ENCODE measurements at places on chromosomes 1 and 21.

DNA sequence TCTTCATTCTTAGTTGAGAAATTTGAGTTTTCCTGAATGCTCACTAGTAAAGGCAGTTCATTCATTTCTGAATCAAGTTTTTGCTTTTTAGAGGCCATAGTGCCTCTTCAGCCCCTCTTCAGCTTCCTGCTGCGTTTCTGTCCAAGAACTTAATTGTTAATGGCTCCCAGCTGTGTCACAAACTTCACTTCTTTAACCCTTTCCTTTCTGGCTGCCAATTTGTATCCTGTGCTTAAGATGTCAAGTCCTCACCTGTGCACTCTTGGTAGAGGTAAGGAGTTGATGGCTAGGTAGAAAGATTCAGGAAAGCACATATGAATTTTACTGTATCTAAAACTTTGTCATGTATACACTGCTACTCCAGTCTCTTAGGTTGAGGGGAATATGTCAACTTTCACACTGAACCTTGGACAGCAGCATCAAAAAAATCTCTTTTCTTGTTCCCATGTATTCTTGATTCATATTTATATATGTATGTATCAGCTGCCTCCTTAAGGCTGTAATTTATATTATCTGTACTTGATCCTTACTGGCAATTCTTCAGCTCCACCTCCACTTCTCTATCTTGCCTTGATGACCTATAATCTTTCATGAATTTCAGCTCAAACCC, 612.8 kb downstream of the LMO4 start:
- no peaks in the 10 kb centered on the region for H3K4me1 ChIP-seq
- H3K27ac ChIP-seq, result no peak overlapping the region
- no peaks in the 10 kb centered on the region for H3K27me3 ChIP-seq

- DNase-seq, result no peak
- no peaks in the 10 kb centered on the region for H3K4me1 ChIP-seq
- no peak overlapping the region for H3K4me3 ChIP-seq
- H3K27me3 ChIP-seq, result no peaks in the 10 kb centered on the region
Measured at GRCh38 chr1:86082183-86082582, 74.4 kb downstream of the COL24A1 start.

GRCh38 chr1:89942825-89943658, 51.9 kb upstream of the ZNF326 start:
- DNase-seq, result no peak
- H3K4me1 ChIP-seq, result peaks cover 25% of the 10 kb centered on the region
- no peaks in the 10 kb centered on the region for H3K27me3 ChIP-seq
- no peaks in the 10 kb centered on the region for H3K36me3 ChIP-seq
- no peak overlapping the region for H3K4me3 ChIP-seq

DNA sequence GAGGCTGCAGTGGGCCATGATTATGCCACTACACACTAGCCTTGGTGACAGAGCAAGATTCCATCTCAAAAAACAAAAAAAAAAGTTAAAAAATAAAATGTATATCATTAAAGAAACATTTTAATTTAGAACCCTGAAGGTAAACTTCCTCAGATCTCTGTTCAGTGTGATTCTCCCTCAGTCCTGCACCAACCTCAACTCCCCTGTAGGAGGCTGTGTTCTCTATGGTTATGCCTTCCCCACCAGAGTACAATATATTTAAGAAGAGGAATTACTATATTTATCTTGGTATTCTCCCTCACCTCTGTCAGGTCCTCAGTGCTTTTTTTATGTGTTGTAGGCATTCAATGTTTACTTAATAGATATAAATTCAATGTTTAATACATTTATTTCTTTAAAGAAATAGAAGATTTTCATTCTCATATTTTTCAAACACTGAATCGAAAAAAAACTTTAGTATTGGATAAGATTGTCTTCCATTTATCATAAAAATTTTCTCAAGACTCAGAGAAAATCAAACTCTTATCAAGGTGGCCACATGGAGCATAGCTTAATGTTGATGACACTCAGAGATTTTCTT, 4.8 kb upstream of the LRRC8B start:
- no peaks in the 10 kb centered on the region for H3K27me3 ChIP-seq
- H3K4me1 ChIP-seq, result no peaks in the 10 kb centered on the region
- DNase-seq, result no peak

DNA sequence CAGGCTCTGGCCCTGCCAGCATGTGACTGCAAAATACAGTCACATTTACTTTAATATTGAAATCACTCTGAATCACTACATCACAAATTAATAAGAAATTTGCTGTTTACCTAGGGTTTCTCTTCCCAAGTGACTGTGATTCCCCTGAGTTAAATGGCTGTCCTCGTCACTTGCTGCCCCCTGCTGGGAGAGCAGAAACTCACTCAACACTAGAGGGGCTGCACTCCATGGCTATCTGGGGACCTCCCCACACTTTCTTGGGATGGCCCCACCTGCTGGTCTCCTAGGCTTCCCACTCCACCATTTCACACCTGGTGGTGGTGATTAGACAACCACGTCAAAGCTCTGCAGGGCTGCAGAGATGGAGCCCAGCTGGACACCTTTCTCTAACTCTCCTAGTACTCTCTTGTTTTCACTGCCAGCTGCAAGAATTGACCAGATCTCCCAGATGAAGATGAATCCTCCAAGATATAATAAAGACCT, 63.4 kb downstream of the CD2 start:
- H3K27ac ChIP-seq, result no peak overlapping the region
- H3K4me3 ChIP-seq, result no peak overlapping the region
- no peaks in the 10 kb centered on the region for H3K36me3 ChIP-seq
- H3K4me1 ChIP-seq, result peaks cover 7% of the 10 kb centered on the region

- H3K4me3 ChIP-seq, result no peak overlapping the region
- H3K4me1 ChIP-seq, result peaks cover 7% of the 10 kb centered on the region
- no peak overlapping the region for H3K27ac ChIP-seq
- DNase-seq, result no peak
- H3K36me3 ChIP-seq, result no peaks in the 10 kb centered on the region
Measured at GRCh38 chr1:161953256-161953920, 70.3 kb downstream of the OLFML2B start.

- peaks cover 9% of the 10 kb centered on the region for H3K4me1 ChIP-seq
- H3K27me3 ChIP-seq, result no peaks in the 10 kb centered on the region
- no peak overlapping the region for H3K4me3 ChIP-seq
- DNase-seq, result no peak
- no peaks in the 10 kb centered on the region for H3K36me3 ChIP-seq
Measured at GRCh38 chr1:22799971-22800370, 89.3 kb downstream of the EPHB2 start.

DNA sequence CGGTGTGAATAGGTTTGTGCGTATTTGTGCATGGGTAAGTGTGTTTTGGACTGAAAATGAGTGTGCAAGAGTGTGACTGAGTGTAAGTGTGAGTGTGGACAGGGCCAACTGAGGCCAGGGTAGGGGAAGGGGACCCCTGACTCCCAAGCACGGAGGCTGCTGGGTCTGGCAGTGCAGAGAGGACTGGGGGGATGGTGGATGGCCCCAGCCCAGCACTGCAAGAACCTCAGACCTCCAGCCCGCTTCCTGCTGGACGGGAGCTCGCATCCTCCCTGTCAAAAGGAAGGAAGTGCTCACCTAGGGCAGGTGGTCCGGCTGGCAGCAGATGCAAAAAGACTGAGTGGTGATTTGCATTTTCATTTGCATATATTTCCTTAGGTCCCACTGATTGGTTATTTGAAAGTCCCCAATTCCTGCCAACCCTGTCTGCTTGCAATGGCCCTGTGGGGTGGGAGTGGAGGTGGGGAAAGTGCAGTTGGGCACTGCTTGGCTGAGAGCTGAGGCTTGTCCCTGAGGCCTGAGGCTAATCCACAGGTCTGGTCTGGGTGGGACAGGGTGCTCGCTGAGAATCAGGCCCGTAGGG, 42.8 kb upstream of the CASZ1 start:
- DNase-seq, result no peak
- no peaks in the 10 kb centered on the region for H3K36me3 ChIP-seq
- H3K4me1 ChIP-seq, result peaks cover 14% of the 10 kb centered on the region
- no peak overlapping the region for H3K4me3 ChIP-seq

DNA sequence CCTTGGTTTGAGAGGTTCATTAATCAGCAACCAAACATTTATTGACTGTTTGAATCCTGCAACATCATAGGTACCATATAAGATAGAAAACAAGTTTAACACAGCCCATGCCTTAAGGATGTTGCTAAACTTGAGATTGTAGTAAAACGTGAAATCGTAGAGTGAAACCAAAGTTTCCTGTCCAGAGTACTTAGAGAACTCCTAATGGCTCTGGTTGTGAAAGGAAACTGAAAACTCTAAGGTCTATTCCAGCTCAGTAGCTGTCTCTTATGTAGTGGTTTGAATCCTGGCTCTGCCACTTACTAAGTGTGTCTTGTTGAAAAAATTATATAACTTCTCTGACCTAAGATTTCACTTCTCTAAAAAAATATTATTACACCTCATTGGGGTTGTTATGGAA, 310.9 kb downstream of the NTNG1 start:
- no peak for DNase-seq
- no peaks in the 10 kb centered on the region for H3K36me3 ChIP-seq
- H3K27ac ChIP-seq, result no peak overlapping the region
- H3K4me3 ChIP-seq, result no peak overlapping the region

GRCh38 chr1:69947837-69948236, 257.5 kb downstream of the LRRC40 start:
- H3K4me3 ChIP-seq, result no peak overlapping the region
- H3K27me3 ChIP-seq, result no peaks in the 10 kb centered on the region
- no peak overlapping the region for H3K27ac ChIP-seq
- H3K4me1 ChIP-seq, result no peaks in the 10 kb centered on the region
- no peak for DNase-seq
- H3K36me3 ChIP-seq, result no peaks in the 10 kb centered on the region

DNA sequence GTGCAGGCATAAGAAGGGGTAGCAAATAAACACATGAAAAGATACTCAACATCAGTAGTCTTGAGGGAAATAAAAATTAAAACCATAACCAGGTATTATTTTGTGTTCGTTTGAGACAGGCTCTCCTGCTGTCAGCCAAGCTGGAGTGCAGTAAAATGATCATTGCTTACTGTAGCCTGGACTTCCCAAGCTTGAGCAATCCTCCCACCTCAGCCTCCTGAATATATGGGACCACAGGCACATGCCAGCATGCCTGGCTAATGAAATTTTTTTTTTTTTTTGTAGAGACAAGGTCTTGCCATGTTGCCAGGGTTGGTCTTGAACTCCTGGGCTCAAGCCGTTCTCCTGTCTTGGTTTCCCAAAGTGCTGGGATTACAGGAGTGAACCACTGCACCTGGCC, 108.0 kb downstream of the DNM3 start:
- no peak overlapping the region for H3K27ac ChIP-seq
- no peak for DNase-seq

- no peak overlapping the region for H3K27ac ChIP-seq
- no peak overlapping the region for H3K4me3 ChIP-seq
- no peaks in the 10 kb centered on the region for H3K36me3 ChIP-seq
- no peaks in the 10 kb centered on the region for H3K27me3 ChIP-seq
Measured at GRCh38 chr21:38037416-38037815, 121.2 kb upstream of the KCNJ6 start.

GRCh38 chr1:39955547-39956539, 898 bp downstream of the MFSD2A start:
- H3K4me1 ChIP-seq, result peaks cover 53% of the 10 kb centered on the region
- peak overlapping the region; percentile 90 for H3K27ac ChIP-seq
- H3K36me3 ChIP-seq, result no peaks in the 10 kb centered on the region
- peak overlapping the region; percentile 77 for H3K4me3 ChIP-seq

DNA sequence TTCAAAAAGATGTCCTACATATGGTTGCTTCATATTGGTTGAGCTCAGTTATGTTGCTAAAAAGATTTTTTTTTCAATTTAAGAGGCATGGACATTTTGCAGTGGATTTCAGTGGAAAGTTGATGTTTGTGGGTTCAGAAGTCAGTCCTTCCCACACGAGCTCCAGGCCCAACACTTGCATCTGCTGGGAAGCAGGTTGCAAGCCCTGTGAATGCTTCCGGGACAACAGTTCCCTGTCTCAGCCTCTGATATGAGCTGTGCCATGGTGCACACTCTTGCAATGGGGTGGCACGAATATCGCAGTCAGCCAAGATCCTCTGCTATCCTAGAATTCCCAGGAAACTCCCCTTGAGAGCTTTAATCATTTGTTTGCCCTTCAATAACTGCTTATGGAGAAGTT, 30.3 kb upstream of the ABCG1 start:
- no peak overlapping the region for H3K4me3 ChIP-seq
- H3K36me3 ChIP-seq, result no peaks in the 10 kb centered on the region
- no peaks in the 10 kb centered on the region for H3K27me3 ChIP-seq
- no peaks in the 10 kb centered on the region for H3K4me1 ChIP-seq
- DNase-seq, result no peak
- H3K27ac ChIP-seq, result no peak overlapping the region

Measured in esophagus squamous epithelium (tissue), 5 donors.